Right forelimb (tissue), 1 donor: ENCODE measurements at places on chromosomes 2 and 18.
A peak's percentile ranks its signal among the peaks of the same experiment; 100 is the strongest.

GRCh38 chr2:113700186-113700841, 56.1 kb downstream of the SLC35F5 start:
- no peak for DNase-seq

GRCh38 chr2:37344453-37345361, at the start of gene QPCT:
QPCT (plus strand) TSS chr2:37344630; CDS start chr2:37344732, 102 bp downstream.
- DNase-seq = peak; percentile 60

DNA sequence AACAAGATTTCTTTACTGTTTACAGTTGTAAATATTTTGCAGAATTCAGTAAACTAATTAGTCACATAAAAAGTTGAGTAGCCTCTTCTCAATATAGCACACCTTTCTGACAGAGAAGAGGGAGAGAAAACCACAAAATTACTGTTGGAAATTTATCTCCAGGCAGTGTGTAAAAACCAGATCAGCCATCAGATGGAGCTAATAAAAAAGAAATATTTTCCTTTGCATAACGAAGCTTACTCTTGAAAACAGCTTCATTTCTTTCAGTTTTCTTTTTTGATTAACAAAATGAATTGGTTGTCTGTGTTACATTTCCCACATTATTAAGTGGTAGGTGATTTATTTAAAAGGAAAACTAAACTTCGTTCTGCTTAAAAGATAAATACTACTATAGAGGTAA, 259.3 kb upstream of the KCNJ3 start:
- DNase-seq = no peak

- no peak for DNase-seq
Observed at GRCh38 chr2:156982615-156983014, 274.9 kb upstream of the GALNT5 start.

DNA sequence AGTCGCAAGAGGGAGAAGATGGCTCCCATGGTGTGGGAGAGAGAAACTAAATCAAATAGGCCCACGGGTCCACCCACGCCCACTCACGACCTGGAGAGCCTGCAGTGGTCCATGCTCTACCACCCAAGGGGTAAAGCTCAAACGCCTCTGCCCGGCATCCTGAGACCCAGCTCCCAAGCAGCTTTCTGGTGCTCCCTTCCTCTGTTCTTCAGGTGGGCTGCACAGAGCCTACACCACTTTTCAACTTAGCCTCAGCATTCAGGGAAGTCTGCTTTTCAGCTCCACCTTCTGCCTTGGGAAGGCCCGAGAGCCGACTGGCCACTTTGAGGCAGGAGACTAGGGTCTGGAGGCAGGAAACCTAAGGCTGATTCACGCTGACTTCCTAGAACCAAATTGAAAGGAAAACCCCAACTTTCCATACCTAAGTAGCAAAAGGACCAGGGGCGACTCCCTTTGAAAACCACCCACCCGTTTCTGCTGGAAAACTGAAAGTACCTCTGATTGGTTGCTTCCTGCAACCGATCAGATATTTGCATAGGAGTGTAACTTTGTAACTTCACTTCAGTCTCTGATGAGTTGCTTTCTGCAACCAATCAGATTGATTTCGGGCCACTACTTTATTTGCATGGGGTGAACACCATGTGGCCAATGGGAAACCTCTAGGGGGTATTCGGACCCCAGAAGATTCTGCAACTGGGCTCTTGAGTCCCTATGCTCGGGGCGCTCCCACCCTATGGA, 26.8 kb upstream of the SPATA3 start:
- DNase-seq = no peak

- DNase-seq = no peak
Observed at GRCh38 chr2:67216103-67216502, 181.0 kb upstream of the ETAA1 start.

DNA sequence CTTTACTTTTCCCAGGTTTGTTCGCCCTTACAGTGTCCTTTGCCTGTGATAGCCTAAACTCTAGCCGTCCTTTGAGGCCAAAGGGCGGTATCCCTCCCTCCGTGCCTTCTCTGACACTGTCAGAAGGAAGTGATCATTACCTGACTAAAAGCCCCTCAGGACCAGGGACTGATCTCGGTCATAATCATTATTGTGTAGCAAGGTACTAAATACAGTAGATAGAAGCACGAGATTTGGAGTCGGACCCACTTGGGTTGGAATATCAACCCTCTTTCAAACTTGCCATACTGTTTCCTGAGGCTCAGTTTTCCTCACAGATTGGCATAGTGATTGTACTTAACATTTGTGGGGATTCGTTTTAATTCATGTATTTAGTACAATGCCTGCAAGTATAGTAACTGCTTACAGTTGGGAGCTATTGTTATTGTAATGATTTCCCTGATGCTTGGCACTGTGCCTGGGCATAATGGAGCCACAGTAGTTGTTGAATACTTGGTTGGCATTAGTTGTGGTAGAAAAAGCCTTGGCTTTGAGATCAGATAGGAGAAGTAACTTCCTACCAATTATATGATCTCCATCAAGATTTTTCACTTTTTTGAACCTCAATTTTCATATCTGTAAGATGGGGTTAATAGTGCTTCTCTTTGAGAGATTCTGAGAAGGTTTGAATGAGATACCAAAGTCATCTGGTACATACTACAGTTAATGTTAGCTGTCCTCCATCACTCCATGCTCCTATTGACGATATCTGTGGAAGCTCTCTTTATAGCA, 836 bp downstream of the STK11IP start:
- DNase-seq = no peak

GRCh38 chr2:16055848-16056580, 115.7 kb downstream of the MYCN start:
- DNase-seq = no peak

GRCh38 chr2:239149501-239149900, 251.3 kb downstream of the HDAC4 start:
- DNase-seq = peak; percentile 34

- no peak for DNase-seq
Observed at GRCh38 chr2:96265349-96265839, 403 bp downstream of the TMEM127 start.

- no peak for DNase-seq
Observed at GRCh38 chr2:9815844-9816279, 27.4 kb upstream of the TAF1B start.

DNA sequence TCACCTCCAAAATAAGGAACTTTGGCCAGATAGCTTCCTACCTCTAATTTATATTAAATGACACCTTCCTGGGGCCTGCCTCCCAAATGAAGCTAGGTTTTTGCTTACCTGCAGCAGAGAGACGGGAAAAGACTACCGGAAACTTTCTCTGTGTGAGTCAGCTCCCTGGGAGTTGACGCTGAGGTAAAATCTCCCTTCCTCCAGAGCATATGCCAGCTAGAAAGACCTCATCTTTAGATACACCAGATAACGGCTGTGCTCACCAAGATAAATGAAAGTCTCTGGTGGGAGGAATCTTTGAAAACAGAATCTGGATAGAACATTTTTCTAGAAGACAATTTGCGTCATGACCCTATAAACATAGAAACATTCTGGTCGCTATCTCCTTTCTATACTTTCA, 99.7 kb upstream of the RFX8 start:
- DNase-seq = no peak

GRCh38 chr2:224934526-224935188, 107.6 kb downstream of the DOCK10 start:
- DNase-seq = no peak

DNA sequence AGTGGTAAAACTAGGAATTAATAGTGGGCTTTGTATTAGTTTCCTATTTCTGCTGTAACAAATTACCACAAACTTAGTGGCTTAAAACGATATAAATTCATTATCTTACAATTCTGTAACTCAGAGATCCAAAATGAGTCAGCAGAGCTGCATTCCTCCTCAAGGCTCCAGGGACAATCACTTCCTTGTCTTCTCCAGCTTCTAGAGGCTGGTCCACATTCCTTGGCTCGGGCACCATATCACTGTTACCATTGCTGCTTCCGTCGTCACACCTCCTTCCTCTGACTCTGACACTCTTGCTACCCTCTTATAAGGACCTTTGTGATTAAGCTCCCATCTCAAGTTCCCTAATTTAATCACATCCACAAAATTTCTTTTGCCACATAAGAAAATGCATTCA, 567.8 kb upstream of the KLHL29 start:
- DNase-seq = no peak

GRCh38 chr18:58223717-58224424, 179.8 kb downstream of the NEDD4L start:
- DNase-seq = no peak

DNA sequence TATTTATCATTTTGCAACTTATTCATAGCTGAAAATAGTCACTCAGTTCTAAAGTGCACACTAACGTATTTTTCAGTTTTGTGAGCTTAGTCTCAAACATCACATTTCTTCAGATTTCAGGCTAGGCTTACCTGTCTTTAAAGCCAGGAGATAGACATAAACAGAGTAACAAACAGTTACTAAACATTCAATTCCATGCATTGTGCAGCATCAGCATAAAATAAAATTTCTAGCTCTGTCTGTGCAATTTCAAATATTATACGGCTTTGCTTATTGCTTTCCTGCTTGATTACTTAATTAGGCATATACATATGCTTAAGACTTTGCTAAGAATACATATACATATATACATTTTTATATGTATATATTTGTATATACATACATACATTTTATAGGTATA, 637.0 kb downstream of the NR4A2 start:
- DNase-seq = no peak

DNA sequence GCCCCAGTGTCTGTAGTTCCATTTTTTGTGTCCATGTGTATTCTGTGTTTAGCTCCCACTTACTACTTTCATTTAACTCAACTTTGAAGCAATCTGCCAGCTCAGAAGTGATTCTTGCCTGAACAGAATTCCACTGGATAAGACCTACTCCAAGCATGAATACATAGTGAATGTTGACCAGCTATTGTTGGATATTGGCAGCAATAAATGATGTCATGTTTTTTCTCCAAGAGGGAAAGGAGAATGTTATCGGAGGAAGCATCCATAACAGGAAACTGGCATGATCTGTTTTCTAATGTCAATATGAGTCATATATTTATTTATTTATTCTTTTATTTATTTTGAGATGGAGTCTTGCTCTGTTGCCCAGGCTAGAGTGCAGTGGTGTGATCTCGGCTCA, 36.8 kb upstream of the TRAPPC8 start:
- DNase-seq = no peak

- DNase-seq = no peak
Observed at GRCh38 chr2:7649461-7650228, 732.4 kb downstream of the RNF144A start.

GRCh38 chr2:28652217-28652616, 99.4 kb upstream of the PPP1CB start:
- DNase-seq = no peak

DNA sequence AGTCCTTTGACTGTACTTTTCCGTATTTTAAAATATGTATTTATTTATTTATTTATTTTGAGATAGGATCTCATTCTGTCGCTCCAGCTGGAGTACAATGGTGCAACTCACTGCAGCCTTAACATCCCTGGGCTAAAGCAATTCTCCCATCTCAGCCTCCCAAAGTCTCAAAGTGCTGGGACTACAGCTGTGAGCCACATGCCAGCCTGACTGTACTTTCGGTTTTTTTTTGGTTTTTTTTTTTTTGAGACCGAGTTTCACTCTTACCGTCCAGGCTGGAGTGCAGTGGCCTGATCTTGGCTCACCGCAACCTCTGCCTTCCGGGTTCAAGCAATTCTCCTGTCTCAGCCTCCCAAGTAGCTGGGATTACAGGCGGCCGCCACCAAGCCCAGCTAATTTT, 28.9 kb upstream of the CCNYL1 start:
- DNase-seq = no peak

- no peak for DNase-seq
Observed at GRCh38 chr2:68039317-68039716, 23.5 kb downstream of the C1D start.

DNA sequence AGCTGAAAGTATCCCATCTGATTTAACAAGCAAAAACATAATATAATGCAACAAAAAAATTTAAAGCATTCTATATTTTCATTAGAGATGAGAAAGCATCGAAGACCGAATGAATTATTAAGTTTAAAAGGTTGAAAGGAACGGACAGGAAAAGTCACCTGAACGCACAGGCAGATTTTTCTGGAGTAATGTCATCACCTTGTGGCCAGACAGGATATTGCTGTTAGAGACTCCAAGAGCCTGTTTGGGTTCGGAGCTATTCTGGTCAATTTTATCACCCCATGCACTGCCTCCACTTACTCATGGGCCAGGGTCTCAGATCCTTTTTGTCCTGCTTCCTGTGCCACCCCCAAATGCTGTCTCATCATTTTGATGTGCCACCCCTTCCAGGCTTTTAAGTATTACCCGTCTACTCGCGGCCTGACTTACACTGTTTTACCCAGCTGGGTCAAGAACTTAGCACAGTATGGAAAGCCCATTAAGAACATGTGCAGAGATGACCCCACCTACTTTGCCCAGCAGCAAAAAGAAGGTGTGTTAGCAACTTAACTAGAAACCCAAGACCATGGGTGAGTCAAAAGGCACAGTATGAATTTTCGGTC, 27.3 kb downstream of the GKN2 start:
- DNase-seq = no peak

DNA sequence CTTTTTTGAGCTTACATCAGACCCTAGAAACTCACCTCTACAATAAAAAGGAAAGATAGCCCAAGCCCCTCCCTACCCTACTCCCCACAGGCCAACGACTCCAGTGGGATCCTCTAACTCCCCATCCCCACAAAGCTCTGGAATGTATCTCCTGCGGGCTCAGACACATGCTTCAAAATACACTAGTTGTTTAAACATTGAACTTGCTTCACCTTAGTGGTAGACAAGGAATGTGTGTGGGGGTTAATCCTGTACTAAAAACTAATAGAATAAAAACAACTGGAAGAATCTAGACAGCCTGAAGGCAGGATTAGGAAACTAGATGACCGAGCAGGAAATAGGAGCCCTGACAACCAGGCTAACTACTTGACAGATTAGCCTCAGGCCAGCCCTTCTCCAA, 211.5 kb downstream of the SUCLG1 start:
- no peak for DNase-seq

DNA sequence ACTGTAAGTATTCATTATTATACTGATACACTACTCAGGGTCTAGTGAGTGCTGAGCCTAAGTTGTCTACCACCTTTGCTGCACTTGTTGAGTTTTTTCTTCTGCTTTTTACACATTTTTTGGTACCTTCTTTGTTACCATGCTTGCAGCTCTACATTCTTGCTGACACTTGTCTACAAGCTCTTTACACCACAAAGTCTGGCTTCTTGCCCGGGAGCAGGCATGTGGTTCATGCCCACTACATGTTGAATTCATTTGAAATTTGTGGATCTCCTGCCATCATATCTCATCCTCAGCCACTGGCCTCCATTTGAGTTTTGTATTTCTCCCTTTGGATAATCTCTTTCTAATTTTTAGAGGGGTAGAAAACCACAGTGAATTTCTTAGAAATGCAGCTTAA, 29.9 kb downstream of the IL18R1 start:
- DNase-seq = no peak

- no peak for DNase-seq
Observed at GRCh38 chr2:153299809-153300208, 178.8 kb downstream of the RPRM start.
